ENCODE measurements at places on chromosomes 3 and 15.

GRCh38 chr15:29711531-29711930, 110.7 kb downstream of the TJP1 start:
- no peak for DNase-seq

DNA sequence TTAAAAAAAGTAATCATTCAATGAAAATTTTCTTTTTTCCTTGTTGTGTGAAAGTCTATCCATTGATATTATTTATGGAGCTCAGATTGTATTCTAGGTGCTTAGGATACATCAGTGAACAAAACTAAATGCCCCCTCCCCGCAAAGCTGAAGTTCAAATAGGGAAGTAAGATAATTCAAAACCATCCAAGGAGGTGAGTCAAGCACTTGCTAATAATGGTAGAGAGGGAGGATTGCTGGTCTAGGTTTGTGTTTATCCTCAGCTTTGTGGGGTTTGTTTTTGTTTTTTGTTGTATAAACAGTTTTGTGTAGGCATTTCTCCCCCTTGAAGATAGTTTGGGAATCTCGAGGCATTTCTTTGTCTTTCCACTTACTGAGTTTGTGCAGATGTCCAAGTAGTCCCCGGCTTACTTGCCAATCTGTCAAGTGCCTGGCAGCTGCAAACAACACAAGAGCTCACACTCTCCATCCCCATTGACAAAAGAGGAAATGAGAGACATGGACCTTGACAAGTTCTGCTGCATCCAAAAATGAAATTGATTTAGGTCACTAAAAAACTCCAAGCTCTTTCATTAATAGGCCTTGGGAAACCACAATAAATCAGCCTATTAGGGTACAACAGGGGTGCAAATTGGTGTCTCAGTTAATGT, 575.8 kb upstream of the TBL1XR1 start:
- no peak for DNase-seq

GRCh38 chr15:32979710-32980109, 214.8 kb downstream of the FMN1 start:
- DNase-seq = no peak

DNA sequence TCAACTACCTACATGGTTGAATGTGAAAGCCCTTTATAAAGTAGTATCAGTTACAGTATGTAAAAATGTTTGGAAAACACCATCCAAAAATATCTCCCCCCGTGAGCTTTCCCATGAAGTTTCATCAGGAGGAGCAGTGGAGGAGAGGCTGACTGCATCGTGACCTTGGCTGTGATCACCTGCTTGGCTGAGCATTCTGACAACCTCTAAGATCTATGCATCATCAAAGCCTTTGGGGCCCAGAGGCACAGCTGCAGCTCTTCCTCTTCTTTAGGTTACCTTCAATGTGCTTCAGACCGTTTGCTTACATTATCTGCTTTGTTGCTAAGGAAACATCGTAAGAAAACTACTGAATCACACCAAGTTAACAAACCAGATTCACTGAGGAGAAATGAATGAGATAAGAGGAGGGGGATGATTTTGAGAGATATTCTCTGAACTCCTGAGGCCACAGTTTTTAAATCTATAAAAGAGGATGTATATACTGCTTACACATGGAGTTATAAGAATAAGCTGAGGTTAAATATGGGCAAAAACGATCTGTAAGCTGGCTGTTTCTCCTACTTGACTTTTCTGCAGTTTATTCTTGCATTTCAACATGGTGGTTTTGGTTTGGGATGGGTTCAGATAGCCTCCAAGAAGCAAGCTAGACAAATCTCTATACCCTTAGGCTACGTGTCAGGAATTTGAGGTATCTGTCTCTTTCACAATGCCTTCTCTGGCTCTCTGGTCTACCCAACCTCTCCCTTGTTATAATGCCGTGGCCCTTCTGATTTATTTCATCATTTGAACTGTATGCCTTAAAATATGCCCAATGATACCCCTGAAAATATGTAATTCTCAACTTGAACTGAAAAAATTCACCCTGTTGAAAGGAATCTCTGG, 4.0 kb downstream of the GCSAM start:
- DNase-seq = no peak

- DNase-seq = no peak
These were observed 245.4 kb downstream of the ULK4 start for GRCh38 chr3:41716471-41716870.

DNA sequence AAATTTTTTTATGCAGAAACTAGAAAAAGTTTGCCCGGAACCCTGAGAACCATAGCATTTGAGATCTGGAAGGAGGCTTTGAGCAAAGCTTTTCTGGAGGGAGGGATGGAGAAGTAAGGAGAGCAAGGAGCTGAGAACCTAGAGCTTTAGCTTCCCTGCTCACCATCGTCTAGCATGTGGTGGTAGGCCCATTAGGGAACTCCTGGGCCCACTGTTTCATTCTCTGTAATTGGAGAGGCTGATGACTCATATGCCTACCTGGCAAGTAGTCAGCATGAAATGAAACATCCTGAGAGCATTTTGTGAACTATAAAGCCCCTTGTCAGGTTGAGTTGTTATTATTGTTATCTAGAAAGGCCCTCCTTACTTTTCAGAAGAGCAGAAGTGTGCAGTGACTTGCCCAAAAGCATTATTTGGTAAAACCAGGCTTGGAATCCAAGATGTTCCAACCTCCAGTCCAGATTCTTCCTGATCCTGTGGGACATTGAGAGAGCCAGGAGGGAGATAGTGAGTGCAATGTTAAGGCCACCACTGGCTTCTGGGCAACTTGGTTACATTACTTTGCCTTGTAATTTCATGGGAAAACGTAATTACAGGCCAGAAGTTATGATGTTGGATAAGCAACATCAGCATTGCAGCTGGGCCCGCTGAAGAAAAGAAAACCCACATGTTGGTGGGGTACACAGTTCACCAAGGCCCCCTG, 104.5 kb upstream of the BFSP2 start:
- no peak for DNase-seq

GRCh38 chr3:13851091-13851849, 28.6 kb downstream of the WNT7A start:
- no peak for DNase-seq

Measured in SK-N-MC (cell line).